SK-N-DZ (cell line): ENCODE measurements at places on chromosomes 2 and 18.

DNA sequence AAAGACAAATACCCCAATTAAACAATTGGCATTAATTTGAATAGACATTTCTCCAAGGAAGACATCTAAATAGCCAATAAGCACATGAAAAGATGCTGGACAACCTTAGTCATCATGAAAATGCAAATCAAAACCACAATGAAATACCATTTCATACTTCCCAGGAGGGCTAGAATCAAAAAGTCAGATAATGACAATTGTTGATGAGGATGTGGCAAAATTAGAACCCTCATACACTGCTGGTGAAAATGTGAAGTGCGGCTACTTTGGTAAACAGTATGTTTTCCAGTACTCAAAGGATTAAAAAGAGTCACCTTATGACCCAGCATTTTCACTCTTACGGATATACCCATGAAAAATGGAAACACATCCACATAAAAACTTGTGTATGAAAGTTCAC, 91.6 kb downstream of the FIGN start:
- no peak for DNase-seq

DNA sequence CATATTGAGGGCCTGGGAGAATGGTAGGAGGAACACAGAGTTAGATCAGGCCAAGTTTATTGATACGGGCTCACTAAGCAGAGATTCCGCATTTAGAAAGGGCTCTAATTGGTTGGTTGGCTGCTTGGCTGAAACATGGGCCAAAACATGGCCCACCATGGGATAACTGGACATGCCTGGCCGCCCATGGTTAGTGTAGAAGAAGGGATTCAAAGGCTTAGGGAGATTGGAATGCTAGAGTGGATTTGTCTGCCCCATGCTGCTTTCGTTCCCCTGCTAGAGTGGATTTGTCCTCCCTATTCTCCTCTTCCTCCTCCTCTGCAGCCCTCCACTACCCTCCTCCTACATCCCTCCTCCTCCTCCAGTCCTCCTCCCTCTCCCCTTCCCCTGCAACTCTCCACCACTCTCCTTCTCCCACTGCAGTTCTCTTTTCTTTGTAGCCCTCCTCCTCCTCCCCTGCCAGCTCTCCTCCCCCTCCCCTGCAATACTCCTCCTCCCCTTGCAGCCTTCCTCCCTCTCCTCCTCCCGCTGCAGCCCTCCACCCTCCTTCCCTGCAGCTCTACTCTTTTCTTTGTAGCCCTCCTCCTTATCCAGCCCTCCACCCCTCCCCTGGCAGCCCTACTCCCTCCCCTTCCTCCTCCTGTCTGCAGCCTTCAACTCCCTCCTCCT, 17.2 kb downstream of the BOK start:
- DNase-seq: no peak

GRCh38 chr2:213286161-213286560, 1.9 kb downstream of the SPAG16 start:
- DNase-seq: no peak

- DNase-seq: no peak
These were observed 76.0 kb downstream of the NCK2 start for GRCh38 chr2:105820691-105821090.

- peak; percentile 63 for DNase-seq
These were observed 219.8 kb downstream of the SH3BP4 start for GRCh38 chr2:235171550-235172031.

DNA sequence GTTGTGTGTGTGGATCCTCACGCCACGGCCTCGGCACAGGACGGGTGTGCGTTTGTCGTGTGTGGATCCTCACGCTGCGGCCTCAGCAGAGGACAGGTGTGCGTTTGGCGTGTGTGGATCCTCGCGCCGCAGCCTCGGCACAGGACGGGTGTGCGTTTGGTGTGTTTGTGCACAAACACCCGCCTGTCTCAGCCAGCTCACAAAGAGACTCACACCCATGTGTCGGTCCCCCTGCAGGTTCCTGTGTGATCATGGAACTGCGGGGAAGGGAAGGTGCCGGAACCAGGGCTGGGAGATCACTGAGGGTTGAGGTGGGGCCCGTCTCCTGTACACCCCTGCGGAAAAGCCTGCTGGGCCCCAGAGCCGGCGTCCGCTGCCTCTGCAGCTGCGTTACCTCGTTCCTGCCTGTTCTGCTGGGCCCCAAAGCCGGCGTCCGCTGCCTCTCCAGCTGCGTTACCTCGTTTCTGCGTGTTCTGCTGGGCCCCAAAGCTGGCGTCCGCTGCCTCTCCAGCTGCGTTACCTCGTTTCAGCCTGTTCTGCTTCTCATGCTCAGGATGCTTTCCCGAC, 53.6 kb downstream of the CTDP1 start:
- no peak for DNase-seq
